ENCODE measurements at places on chromosomes 12 and 14. TPM values are rescaled to one million over a fixed set of nuclear protein-coding genes. Genes with fewer than 3 reads are reported as not detected.

Gene CHFR
- 72.3 TPM for total RNA-seq

DNA sequence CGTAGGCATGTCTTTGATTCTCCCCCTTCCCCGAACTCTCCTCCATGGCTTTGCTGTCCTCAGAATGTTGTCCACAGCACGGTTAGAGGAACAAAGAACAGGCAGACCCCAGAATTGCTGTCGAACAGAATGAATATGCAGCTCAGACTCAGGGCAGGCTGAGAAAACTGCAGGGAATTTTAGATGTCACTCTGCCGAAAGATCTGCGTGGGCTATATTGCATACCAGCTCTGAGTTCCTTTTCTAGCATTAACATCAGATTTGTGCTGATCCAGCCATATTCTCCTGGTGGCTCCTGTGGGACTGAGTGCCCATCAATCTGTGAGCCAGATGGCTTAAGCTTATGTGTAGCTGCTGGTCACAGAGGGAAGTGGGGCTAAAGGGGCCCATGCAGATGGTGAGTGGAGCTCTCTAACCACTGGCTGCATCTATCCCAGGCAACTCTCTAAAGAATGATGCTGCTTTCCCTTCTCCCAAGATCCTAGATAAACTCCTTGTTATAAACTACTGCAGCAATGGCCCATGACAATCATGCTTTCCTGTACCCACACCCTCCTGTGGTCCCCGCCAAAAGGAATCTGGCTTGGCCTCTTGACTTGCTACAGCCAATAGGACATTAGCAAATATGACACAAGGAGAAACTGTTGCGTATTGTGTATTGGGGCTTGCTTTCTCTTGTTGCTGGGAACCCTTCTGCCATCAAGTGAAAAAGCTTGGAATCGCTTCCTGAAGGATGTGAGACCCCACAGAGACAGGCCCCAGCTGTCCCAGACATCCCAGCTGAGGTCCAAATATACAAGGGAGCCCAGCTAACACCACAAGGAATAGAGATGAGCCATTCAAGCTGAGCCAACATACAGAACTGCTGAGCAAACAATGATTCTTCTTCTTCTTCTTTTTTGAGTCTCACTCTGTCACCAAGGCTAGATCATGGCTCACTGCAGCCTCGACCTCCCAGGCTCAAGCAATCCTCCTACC, 101.3 kb downstream of the FOXN3 start:
- no peak for DNase-seq
- H3K27ac ChIP-seq, result no peak overlapping the region
- no peak overlapping the region for H3K4me3 ChIP-seq
- no peaks in the 10 kb centered on the region for H3K27me3 ChIP-seq

Gene RND1
- total RNA-seq, result 2.6 TPM

Gene NR1H4
- 1.9 TPM for total RNA-seq

GRCh38 chr12:11881835-11882234, 188.9 kb upstream of the BCL2L14 start:
- peak overlapping the region; percentile 18 for H3K27ac ChIP-seq
- H3K36me3 ChIP-seq, result peaks cover 15% of the 10 kb centered on the region
- peaks cover 24% of the 10 kb centered on the region for H3K4me1 ChIP-seq
- no peak for DNase-seq
- no peaks in the 10 kb centered on the region for H3K27me3 ChIP-seq

Gene PIWIL1
- total RNA-seq, result not detected

DNA sequence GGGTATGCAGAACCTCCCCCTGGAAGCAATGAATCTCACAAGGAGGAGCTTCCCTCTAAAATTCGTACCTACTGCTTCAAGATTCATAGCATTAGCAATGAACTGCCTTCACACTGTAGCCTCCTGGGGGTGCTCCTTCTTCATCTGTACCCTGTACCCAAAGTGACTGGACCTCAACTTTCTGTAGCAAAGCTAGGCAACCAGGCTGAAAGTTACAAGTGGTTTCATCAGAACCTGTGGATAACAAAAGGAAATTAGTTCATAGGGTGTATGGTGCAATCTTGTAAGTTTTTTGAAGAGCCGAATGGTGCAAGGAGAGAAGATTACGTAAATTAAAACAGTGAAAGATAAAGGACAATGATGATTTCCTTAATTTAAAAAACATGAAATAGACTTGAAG, 1541.7 kb upstream of the FLRT2 start:
- H3K4me1 ChIP-seq, result no peaks in the 10 kb centered on the region
- no peaks in the 10 kb centered on the region for H3K36me3 ChIP-seq
- no peak overlapping the region for H3K4me3 ChIP-seq
- no peak overlapping the region for H3K27ac ChIP-seq
- no peak for DNase-seq

Gene RFX4
- total RNA-seq, result not detected

GRCh38 chr12:10716704-10717315, 6.3 kb downstream of the YBX3 start:
- H3K4me1 ChIP-seq, result peaks cover 48% of the 10 kb centered on the region
- DNase-seq, result peak; percentile 79
- H3K27ac ChIP-seq, result peak overlapping the region; percentile 64
- peak overlapping the region; percentile 23 for H3K4me3 ChIP-seq
- no peaks in the 10 kb centered on the region for H3K27me3 ChIP-seq

Gene WNT1
- 1.2 TPM for total RNA-seq
